Stimulated activated naive CD4-positive, alpha-beta T cell treated with Interleukin-2 at 50 U/mL for 16 hours (primary cell): ENCODE measurements at places on chromosomes 3 and 15.
A peak's percentile ranks its signal among the peaks of the same experiment; 100 is the strongest.

DNA sequence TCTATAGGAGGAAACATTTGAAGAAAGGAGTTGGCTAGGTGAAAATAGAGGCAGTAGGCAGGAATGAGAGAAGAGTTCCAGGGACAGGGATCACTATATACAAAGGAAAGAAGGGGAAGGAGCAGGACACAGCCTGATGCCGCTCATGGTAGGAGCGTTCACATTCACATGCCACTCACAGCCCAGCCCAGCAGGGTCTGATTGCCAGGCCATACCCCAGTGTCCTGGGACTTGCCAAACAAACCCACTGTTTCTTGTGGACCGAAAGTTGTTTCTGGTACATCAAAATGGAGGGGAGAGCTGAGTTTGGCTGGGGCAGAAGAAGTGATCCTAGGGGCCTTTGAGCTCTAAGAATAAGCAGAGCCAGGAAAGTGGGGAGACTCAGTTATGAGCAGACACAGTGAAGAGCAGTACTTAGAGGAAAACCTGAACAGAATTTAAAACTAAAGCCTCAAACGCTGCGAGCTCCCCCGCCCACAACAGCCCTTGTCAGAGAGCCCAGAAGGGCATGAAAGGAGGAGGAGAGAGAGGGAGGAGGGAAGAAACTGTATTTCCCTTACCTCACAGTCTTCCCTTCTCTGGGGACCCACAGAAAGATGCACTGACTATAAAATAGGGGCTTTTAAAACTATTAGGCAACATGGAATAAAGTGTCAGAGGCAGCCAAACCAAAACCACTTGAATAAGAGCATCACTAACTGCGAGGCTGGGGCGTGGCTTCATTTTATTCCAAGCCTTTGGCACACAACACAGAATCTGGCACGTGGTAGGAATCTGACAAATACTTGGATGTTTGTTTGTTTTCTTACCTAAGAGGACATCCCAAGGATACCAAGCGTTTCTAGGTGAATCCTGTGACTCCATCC, 129.0 kb downstream of the RPL22L1 start:
- DNase-seq, result no peak

GRCh38 chr15:56913670-56914069, 4.8 kb upstream of the TCF12 start:
- no peak for DNase-seq

DNA sequence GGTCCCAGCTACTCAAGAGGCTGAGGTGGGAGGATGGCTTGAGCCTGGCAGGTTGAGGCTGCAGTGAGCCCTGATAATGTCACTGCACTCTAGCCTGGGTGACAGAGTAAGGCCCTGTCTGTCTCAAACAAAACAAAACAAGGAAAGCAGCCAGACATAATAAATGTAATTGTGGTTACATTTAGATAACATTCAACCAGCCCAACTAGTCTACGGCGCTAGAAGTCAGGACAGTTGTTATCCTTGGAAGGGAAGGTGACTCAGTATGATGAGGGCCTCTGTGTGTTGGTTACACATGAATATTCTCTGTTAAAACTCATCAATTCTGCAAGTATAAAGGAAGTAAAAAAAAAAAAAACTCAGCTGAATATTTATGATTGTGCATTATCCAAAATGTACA, 27.0 kb upstream of the CSPG5 start:
- no peak for DNase-seq

- DNase-seq, result no peak
Measured at GRCh38 chr3:143699424-143699823, 148.8 kb downstream of the SLC9A9 start.

DNA sequence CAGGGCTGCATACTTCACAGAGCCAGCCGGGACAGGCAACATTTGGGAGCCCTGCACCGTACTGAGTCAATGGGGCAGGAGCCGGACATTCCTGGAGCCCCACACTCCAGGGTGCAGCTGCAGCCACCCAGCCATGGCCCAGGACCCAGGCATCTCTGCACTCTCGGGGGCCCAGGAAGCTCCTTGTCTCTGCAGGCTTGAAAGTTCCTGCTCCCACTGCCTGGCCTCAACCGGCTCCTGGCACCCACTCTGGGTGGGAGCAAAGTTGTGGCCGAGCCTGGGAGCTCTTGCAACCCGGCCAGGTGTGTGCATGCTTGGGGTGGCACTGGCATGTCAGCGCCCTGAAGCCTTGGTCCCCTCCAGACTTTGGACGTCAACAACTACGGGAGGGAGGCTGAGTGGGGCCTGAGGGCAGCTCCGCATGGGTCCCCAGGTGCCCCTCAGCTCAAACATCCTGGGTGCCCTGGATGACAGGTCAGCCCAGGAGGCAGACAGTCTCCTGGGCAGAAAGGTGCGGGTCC, 833.5 kb upstream of the CADM2 start:
- DNase-seq, result no peak

DNA sequence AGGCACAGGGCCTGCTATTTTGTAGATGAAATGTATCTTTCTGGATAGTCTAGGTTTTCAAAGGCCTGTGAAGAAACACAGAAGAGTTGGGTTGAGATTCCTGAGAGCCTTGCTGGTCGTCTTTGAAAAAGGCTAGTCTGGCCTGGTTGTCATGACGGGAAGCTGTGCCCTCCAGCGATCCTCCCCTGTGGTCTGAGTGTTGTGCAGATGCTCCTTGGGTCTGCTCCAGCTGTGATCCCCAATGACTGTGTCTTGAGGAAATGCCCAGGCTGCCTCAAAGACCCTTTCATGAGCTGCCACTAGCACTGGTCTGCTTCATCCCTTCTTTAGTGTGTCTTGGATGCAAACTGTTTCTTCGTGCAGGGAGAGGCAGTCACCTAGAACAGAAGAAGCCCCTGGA, 111.0 kb upstream of the SYNPR start:
- DNase-seq, result no peak

DNA sequence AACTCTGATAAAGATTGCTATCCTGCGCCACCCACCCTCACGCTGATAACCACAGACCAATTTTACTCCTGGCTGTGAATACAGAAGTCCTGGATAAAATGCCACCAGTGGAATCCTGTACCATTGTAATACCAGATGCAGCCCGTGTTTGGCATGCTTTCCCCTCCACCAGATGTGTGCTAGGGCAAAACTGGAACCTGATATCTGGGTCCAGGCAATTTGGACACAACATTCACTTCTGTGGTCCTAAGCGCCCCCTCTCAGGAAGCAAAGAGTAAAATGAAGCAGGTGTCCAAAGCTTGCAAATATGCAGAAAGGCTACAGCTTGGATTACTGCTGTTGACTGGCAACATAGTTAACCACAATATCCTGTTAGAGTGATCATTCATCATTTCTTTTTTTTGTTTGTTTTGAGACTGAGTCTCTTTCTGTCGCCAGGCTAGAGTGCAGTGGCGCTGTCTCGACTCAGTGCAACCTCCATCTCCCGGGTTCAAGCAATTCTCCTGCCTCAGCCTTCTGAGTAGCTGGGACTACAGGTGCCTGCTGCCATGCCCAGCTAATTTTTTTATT, 32.8 kb downstream of the LOXL1 start:
- no peak for DNase-seq

DNA sequence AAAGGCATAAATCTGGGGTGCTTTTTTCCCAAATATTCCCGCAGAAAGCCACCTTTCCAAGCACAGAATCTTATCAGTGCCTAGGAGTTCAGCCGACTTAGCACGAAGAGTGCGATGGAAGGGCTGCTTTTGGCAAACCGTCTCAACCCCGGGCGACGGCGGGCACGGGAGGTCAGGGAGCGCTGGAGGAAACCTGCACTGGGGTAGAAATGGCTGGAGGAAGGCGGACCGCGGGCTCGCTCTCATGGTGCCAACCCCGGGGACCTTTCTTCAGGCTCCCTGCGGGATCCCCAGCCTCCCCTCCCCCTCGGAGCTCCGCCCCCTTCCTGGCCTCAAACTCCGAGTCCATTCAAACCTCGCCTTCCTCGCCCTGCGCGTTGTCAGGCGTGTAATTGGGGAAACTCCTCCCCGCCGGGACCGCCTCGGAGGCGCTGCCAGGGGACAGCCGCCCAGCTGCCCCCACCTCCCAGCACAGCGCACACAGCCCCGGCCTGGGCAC, at the start of gene GABRG3:
TSS of gene GABRG3 (plus strand) at position 470 of the 499 bp plus-strand sequence.
- no peak for DNase-seq

- DNase-seq, result no peak
Measured at GRCh38 chr3:123658852-123659206, 74.0 kb upstream of the HACD2 start.

DNA sequence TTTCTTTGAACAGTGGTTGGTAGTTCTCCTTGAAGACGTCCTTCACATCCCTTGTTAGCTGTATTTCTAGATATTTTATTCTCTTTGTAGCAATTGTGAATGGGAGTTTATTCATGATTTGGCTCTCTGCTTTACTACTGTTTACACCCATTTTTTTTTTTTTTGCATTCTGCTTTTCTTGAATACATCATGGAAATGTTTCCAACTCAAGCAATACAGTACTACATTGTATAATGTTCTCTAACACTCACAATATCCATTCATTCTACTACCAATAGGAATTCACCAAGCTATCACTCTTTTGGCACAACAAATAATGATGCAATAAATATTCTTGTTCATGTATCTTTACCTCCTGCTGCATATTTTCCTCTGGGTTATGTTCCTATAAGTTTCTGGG, 801.7 kb downstream of the NTRK3 start:
- no peak for DNase-seq

DNA sequence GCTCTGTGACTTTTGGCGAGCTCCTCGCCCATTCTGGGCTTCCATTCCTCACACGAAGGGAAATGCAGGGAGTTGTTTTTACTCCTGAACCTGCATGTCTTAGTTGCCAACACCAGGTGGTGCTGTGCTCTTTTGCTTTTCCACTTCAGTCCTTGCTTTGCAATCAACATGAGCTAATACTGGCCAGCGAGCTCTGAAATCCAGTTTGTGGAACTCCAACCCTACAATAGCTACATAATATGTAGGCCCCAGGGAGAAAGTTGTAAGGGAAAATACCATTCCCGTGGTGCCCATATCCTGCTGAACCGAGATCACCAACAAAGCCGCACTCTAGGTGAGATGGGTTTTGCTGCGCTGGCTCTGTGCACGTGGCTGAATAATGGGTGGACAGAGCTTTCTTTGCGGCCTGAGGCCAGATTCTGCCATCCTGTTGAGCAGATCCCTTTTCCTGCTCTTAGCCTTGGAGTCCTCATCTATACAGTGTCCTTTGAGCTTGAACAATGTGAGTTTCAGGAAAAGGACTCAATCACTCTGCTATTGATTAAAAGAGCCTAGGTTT, 25.0 kb downstream of the LSM3 start:
- DNase-seq, result peak; percentile 11

- DNase-seq, result no peak
Measured at GRCh38 chr15:59042041-59042440, 54.6 kb downstream of the RNF111 start.

GRCh38 chr3:175338775-175339535, 479.8 kb downstream of the NAALADL2 start:
- no peak for DNase-seq

DNA sequence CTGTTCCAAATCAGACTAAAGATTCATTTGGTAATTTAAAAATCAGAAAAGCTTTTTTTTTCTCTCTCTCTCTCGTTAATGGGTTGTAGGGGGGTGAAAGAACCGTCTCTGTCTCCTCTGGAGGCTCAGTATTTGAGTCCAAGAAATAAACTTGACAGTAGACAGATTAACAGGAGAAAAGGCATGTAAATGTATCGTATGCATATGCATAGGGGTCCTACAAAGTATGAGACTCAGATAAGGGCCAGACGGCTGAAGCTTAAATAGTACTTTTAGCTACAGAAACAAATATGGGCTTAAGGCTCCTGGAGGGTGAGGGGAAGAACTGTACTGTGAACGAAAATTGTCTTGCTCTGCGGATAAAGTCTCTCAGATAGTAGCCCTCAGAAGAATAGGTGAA, 42.4 kb downstream of the PIK3CA start:
- no peak for DNase-seq

DNA sequence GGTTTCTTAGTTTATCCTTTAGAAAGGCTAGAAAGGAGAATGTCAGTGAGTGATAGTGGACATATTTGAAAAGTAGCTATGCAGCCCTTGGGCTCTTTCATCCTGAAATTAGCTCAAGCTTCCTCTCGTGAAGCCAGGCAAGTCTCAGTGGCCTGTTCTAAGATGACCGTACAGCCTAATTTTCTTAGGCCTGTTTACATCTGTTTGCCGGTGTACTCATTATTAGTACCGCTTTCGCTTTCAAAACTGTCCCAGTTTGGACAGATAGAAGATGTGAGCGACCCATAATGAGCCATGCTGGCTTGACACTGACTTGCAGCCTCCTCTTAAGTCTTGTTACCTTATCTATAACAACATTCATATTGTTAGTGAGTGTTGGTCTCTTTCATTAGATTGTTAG, 5.7 kb upstream of the ARL14 start:
- no peak for DNase-seq

- DNase-seq, result no peak
Measured at GRCh38 chr15:75177360-75178071, 24.2 kb upstream of the C15orf39 start.

DNA sequence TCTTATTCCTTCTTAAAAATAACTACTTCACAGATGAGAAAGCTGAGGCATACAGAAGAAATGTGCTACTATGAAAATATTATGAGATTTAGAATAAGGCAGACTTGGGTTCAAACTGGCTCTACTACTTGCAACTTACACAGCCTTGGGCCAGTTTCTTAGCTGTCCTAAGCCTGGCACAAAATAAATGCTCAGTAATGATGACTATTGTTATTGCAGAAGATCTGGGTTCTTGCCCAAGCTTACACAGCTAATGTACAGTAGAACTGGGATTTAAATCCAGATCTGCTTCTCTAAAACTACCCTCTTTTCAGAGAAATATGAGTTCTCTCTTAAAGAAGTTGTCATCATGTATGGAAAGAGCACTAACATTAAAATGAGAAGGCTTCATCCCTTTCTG, 228.2 kb upstream of the TPRG1 start:
- no peak for DNase-seq

DNA sequence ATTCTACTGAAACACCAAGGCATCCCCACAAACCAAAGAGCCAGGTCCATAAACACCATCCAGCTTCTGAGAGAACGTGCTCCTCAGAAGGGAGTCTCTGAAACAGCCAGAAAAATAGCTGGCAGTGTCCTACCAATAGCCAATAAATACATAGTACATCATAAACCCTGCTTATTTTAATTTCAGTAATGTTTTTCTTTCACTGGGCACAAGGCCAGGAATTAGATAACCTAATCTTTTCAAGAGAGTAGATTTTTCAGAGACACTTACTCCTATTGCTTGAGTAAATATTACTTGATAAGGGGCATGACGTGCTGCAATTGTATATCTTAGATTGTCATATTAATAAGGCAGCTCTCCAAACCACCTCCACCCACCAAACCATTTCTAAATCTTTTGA, 22.7 kb downstream of the GADL1 start:
- no peak for DNase-seq

DNA sequence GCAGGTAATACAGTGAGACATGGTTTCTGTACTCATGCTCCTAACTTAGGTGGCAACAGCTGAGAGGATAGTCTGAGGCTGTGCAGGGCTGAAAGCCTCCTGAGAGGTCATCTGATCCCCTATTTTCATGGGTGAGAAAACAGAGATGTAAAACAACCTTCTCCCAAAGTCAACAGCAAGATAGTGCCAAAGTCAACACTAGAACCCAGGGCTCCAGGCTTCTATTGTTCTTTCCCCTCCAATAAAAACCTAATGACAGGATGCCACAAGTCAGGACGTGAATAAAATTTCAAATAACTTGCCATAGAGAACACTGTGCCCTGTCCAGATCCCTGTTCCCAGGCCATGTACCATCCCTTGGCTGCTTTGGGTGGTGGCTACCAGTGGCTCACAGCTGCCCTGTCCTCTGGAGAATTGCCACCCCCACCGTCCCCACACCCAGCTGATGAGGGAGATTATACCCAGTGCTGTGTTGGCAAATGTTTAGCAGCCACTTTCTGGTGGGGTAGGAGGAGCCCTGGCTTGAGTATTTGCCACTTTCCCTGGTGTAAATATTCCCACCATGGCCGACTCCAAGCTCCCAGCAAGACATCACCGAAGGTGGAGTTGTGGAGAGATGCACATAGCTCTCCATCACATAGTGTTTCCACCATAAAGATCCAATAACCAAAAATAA, 54.8 kb downstream of the SRGAP3 start:
- no peak for DNase-seq
